ENCODE measurements at places on chromosomes 2 and 18.

- DNase-seq: no peak
These were observed 7.3 kb downstream of the TEX261 start for GRCh38 chr2:70987386-70987785.

DNA sequence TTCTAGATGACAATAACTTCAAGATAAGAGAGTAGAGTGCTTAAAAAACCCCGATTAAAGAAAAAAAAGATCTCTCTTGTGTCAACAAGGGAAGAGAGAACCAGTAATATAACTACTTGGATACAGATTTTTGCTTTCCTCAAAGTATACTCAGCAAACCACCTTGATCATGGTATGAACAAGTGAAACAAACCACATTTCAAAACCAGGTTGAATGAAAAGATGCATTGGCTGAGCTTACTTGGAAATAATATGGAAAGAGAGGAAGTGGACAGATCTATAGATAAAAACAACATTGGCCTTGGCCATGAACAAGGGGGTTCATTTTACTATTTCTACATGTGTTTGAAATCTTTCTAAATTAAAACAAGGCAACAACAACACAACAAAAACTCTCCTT, 50.1 kb downstream of the ATP8B1 start:
- DNase-seq: no peak

DNA sequence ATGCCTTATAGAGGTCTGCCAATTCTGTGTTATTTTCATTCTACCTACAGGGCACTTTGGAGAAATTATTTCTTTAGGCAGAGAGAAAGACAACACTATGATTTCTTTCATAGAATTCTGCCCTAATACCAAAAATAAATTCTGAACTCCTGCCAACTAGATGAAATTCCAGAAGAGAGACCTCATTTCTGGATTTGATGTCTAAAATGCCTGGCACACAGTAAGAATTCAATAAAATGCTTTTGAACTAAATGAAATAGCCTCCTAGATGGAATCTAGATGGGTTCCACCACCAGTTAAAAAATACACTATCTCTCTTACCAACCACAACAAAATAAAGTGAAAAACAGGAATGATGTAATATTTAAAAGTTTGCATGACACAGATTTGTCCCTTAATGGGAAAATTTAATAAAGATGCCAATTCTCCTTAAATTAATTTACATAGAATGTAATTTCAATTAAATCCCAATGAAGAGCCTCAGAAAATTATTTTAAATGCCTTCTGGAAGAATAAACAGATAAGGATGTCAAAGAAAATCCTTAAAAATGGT, 75.0 kb downstream of the OSBPL1A start:
- peak; percentile 53 for DNase-seq

DNA sequence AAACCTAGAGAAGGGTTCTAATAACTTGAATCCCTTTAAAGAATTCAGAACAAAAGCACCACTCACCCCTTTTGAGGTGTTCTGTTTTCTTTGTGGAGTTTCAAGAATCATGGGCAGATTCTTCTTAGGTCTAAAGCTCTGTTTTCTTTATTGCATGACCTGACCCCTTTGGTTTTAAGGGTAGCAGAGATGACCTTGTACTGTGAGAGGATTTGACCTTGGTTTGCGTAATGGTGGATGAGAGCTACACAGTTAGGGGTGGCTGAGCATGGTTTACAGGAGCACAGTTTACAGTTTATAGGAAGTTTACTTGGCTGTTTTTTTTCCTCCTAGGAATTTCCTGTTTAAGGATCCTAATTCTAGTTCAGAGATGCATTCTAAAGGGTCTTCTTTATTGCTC, 1095.6 kb upstream of the NRXN1 start:
- no peak for DNase-seq

DNA sequence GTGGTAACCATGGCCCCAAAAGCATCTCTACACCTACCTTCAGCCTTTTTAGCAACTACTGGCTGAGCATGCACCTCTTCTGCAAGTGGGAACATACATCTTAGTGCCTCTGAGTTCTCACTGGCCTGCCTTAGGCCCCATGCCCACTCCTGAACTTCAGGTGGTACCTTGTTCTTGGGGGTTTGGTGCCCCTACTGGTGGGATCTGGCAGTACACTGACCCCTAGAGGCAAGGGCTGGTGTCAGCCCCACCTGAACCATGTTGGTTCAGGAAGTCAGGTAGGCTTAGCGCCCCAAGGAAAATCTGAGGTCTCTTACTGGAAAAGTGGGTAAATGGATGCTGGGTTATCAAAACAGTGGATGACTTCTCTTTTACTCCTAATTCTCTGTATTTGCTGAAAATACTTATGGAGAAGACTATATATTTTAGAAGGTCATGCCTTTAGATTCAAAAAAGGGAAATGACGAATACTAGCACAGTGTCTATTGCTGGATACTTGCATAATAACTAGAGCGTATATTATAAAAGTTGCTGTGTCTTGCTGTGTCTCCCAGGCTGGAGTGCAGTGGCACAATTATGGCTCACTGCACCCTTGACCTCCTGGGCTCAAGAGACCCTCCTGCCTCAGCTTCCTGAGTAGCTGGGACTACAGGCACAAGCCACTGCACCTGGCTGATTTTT, 84.6 kb downstream of the RAB31 start:
- DNase-seq: no peak

GRCh38 chr18:10047237-10047636, 133.4 kb downstream of the VAPA start:
- peak; percentile 75 for DNase-seq

GRCh38 chr2:53786352-53786704, 425 bp downstream of the ASB3 start:
- DNase-seq: peak; percentile 78

GRCh38 chr18:31161757-31162418, 768 bp downstream of the DSC1 start:
- no peak for DNase-seq

DNA sequence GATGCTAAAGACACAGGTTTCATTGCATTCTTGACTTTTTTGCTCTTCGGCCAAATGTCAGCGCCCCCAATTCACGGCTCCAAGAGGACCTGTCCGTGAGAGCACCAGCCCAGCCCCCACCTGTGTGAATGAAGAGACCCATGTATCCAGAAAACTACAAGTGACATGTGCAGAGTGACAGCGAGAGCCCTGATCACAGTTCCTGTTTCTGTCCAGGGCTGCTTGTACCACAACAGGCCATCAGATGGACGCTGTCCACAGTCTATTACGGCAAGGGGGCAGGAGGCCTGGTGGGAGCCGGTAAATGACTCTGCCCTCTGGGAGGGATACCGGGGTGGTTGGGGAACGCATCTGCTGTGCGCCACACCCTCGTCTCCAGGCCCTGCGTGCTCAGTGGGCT, 520.9 kb upstream of the ID2 start:
- no peak for DNase-seq

DNA sequence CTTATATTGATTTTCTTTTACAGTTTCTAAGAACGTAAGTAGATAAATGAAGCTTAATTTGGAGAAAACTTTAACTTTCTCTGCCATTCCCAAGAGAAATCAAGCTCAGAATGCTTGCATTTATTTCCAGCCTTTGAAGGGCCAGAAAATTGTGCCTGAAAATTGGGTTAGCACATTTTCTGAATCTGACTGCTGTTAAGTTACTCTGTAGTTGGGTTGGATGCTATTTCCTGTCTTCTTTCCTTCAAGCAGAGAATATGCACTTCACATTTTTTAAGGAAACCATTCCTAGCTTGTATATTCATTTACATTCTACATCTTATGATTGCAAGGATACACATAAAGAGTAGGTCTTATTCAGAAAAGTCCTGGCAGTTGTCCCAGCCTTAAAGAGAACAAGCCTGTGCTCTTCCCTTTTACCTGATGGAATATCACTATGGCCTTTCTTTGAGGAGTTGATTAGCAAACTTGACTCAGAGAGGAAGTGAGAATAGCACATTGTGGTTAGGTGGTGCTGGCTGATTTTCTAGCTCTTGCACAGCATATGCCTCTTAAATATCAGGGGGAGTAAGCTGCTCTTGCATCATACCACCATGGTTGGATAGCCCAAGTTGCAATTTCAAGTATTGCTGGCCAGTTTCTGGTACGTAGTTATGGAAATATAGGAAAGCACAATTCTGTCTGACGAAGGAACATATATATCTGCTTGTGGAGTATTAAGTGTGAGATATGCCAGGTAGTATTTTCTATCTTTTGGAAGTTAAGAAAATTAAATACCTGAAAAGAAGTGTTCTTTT, 133.7 kb downstream of the COMMD1 start:
- DNase-seq: peak; percentile 92

GRCh38 chr2:99607454-99607853, 117.6 kb upstream of the REV1 start:
- DNase-seq: no peak

GRCh38 chr18:43994381-43994780, 686.3 kb upstream of the SETBP1 start:
- DNase-seq: no peak

DNA sequence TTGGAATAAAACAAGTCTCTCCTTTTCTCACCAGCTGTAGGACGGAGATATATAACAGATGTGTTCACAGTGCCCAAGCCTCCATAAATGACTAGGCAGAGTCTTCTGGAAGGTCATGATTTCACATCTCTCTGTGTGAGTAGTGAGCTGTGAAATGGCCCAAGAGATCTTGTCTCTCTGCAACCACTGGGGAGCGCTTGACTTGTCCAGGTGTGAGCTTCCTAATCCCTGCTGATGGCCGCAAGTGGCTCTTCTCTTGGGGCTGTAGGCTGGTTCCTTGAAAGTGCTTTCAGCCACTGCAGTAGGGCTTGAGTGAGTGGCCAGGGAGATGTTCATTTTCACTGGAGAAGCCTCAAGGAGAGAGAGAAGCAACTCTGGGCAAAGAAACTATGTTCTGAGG, 38.1 kb upstream of the OTOS start:
- DNase-seq: no peak

DNA sequence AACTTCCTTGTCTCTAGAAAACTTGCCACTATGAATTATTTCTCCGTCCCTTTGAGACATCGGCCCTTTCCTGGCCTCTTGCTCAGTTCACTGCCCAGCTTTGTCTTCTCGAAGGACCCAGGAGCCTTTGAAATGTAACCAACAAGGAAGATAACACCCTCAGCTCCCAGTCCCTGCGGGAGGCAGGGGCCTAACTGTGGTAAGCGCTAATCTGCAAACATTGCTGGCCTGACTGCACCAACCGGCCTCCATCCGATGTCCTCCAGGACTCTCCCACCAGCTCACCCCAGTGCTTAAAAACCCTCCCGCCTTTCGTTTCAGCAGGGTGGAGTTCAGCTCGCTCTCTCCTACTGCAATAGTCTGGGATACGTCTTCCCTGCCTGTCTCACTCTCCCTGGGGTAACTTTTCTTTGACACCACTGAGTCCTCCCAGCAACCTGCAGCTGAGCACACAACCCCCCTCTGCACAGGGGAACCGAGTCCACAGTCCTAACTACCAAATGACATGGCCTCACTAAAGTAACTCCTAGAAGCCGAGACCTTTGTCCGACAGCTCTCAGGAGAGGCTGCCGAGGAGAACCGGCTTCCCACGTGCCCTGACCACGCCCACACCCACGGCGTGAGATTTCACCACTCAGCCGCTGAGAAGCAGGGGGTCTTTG, 76.1 kb downstream of the MBP start:
- DNase-seq: peak; percentile 50

GRCh38 chr2:167187978-167188967, 300.0 kb downstream of the XIRP2 start:
- DNase-seq: no peak

GRCh38 chr2:190988910-190989309, 25.1 kb downstream of the STAT1 start:
- no peak for DNase-seq

GRCh38 chr18:52001106-52001505, 338.9 kb upstream of the DCC start:
- DNase-seq: no peak

GRCh38 chr2:47344890-47345589, 57.9 kb upstream of the MSH2 start:
- DNase-seq: peak; percentile 66

DNA sequence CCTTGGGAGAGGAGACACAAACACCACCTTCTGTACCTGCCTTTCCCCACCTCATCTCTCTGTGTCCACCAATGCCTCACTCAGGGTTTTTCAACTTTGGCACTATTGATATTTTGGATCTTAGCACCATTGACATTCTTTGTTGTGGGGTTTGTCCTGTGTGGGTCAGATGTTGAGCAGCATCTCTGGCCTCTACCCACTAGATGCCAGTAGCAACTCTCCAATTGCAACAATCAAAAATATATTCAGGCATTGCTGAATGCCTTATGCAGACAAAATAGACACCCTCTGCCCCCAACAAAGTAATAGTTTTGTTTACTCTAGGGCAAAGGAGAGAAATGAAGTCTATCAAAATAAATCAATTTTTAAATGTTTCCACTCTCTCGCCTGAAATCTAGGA, 1384.3 kb upstream of the NXPH2 start:
- no peak for DNase-seq

- no peak for DNase-seq
These were observed 30.5 kb downstream of the B3GNT7 start for GRCh38 chr2:231425811-231426703.

DNA sequence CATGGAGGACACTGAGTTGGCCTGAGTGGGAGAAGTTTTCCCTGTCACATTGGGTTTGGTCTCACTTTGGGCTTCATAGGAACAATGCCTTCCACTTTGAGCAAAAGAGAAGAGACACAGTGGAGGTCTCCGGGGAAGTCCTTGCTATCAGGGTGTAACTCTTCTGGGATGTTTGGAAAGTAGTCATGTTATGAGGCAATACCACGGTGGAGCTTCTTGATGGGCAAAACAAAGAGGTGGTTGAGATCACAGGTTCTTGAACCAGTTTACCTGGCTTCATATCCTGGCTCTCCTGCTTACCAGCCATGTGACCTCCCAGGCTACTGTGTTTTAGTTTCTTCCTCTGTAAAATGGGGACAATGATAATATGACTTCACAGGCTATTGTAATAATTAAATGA, 478.6 kb downstream of the SLC4A3 start:
- DNase-seq: no peak

GRCh38 chr2:183035298-183035953, 2.8 kb downstream of the NCKAP1 start:
- DNase-seq: peak; percentile 88

DNA sequence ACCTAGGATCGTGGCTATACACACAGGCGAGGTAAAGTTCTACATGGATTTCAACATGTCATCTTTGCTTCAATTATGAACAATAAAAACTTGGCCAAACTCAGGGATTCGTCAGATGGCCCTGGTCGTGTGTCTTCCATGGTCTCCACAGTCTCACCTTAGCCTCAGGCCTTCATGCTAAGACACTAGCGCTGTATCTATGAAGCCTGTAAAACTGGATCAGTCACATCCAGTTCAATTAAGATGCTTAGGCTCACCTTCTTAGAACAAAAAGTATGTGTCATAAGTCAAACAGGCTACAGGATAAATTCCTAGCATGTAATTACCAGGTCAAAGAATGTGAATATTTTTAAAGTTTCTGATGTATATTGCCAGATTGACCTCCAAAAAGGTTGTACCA, 113.7 kb upstream of the NRP2 start:
- DNase-seq: no peak

- DNase-seq: no peak
These were observed 60.7 kb downstream of the COL6A3 start for GRCh38 chr2:237353215-237353614.

GRCh38 chr2:39379643-39380524, 57.2 kb downstream of the MAP4K3 start:
- peak; percentile 77 for DNase-seq

- DNase-seq: no peak
These were observed 701.6 kb downstream of the SATB2 start for GRCh38 chr2:198756166-198756565.
